Activated effector memory CD4-positive, alpha-beta T cell treated with Interleukin-2 at 50 U/mL for 16 hours (primary cell): ENCODE measurements at places on chromosomes 4 and X.
A peak's percentile ranks its signal among the peaks of the same experiment; 100 is the strongest.

DNA sequence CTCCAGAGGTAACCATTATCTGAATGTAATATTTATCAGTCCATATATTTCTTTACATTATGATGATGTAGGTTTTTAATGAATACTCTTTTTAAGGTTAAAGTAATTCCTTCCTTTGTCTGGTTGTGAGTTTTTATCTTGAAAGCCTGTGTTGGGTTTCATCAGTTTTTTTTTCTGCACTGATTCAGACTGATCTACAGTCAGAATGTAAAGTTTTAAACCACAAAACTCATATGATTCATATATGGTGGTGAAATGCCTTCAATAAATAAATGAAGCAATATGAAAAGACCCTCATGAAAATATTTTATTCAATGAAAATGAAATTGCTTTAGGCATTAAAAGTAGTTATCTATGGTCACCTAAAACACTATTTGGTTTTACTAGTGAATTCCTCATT, 47.1 kb downstream of the SORBS2 start:
- no peak for DNase-seq

DNA sequence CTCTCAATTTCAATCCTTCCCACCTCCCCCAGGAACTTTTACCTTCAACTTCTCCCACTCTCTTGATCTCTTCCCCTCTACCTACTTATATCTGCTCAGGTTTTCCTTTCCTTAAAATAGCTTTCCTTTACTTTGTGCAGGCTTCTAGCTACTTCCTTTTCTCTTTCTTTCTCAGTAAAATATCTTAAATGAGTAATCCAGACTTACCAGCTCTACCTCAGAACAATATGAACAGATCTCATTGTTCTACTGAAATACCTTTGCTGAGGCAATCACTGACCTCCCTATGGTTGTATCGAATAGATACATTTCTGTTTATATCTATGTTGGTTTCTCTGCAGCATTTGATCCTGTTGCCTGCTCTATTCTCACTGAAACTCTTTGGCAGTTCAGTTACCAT, 86.7 kb upstream of the WDR44 start:
- DNase-seq, result no peak

- DNase-seq, result no peak
These were observed 126.6 kb downstream of the HNRNPD start for GRCh38 chr4:82247171-82247570.

- no peak for DNase-seq
These were observed at the start of gene COL4A6 for GRCh38 chrX:108438110-108438623. TSS of gene COL4A6 (minus strand) at chrX:108438422. CDS start at chrX:108438196, 226 bp downstream.

DNA sequence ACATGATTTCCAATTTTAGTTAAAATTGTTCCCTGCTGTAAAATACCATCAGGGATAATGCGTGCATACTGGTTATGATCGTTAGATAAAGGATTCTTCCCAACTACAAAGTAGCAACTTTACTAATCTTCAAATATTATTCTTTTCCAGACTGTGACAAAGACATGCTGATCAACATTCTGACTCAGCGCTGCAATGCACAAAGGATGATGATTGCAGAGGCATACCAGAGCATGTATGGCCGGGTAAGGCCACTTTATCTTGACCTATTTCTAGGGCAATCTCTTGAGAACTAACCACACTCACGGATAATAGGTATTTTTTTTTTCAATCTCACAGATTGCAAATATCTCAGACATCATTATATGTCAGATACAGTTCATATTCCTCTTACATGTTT, 47.0 kb downstream of the ANXA10 start:
- no peak for DNase-seq

- no peak for DNase-seq
These were observed 30.7 kb upstream of the SGMS2 start for GRCh38 chr4:107793996-107794395.

DNA sequence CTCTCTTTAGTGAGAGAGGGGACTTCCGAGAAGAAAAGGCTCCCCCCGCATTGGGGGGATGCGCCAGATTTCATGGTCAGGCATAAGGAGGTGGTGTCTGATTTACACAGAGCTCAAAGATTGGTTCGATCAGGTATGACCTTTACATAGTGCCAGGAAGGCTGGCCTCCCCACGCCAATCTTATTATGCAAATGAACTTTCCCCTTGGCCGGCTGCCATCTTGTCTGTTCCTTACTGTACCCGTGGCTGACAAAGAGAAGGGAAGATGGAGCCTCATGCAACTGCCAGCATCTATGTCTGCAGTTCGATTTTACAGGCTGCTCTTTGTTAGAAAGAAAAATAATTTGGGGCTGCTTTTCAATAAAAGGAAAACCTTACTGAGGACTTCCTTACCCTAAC, 197.2 kb downstream of the GPM6A start:
- DNase-seq, result no peak

GRCh38 chr4:87523307-87523706, 5.9 kb downstream of the SPARCL1 start:
- no peak for DNase-seq

DNA sequence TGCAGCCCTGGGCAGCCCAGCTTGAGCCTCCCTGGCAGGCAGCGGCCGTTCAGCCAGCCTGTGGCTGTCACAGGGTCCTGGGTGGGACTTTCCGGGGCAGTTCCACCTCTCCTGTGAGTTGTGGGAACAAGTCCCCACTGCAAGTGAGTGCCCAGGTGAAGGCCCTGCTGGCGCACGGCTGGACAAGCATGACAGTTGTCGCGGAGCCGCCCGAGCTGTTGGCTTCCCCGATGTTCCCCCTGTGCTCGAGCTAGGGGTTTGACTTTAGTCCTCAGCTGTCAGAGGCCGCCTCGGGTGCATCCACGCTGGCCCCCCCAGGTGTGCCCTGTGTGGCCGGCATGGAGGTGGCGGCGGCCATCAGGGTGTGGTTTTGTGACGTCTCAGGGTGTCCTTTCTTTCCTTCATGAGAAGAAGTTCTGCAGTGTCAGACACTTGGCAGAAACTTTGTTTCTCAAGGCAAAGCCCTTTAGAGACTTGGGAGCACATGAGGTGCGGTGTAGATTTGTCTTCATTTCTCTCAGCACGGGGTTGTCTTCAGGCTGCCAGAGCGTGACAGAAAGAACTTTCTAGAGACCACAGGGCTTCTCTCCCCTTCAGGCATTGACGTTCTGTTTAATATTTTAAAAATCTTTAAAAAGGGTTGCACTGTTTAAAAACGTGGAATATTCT, 69.4 kb upstream of the HGFAC start:
- no peak for DNase-seq

GRCh38 chr4:91990726-91991125, 313.0 kb upstream of the GRID2 start:
- DNase-seq, result no peak

GRCh38 chr4:123352240-123352945, 44.2 kb upstream of the SPRY1 start:
- DNase-seq, result no peak

DNA sequence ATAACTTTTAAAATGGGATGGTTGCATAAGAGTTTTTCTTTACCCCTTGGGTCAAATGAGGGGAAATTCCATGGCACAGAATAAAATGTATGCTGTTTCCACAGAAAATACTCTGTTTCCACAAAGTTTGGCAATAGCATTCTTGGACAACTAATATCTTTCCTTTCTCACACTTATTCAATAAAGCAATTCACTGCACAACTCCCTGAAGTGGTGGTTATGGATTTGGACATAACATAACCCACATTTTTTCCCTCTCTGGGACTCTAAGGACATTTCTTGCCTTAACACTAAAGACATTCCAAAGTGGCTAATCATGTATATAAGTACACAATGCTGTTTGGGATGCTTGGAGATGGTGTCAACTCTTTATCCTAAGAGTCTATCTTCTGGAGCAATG, 51.7 kb upstream of the GPM6B start:
- DNase-seq, result no peak

- peak; percentile 57 for DNase-seq
These were observed 725 bp downstream of the FAM120C start for GRCh38 chrX:54182194-54182863.

DNA sequence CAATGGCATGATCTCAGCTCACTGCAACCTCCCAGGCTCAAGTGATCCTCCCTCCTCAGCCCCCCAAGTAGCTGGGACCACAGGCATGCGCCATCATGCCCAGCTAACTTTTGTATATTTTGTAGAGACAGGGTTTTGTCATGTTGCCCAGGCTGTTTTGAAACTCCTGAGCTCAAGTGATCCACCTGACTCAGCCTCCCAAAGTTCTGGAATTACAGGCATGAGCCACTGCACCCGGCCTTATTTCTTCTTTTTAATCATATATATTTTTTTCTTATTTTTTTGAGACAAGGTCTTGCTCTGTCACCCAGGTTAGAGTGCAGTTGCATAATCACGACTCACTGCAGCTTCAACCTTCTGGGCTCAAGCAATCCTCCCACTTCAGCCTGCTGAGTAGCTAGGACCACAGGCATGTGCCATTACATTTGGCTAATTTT, 184.0 kb downstream of the TSPAN5 start:
- DNase-seq, result no peak
